ENCODE measurements at places on chromosomes 1 and 21.
A peak's percentile ranks its signal among the peaks of the same experiment; 100 is the strongest.

GRCh38 chr1:15465674-15466073 is 9.1 kb downstream of the CELA2A start:
- no peak for DNase-seq

- DNase-seq: no peak
These were observed 764.3 kb upstream of the PRMT6 start for GRCh38 chr1:106292130-106292529.

DNA sequence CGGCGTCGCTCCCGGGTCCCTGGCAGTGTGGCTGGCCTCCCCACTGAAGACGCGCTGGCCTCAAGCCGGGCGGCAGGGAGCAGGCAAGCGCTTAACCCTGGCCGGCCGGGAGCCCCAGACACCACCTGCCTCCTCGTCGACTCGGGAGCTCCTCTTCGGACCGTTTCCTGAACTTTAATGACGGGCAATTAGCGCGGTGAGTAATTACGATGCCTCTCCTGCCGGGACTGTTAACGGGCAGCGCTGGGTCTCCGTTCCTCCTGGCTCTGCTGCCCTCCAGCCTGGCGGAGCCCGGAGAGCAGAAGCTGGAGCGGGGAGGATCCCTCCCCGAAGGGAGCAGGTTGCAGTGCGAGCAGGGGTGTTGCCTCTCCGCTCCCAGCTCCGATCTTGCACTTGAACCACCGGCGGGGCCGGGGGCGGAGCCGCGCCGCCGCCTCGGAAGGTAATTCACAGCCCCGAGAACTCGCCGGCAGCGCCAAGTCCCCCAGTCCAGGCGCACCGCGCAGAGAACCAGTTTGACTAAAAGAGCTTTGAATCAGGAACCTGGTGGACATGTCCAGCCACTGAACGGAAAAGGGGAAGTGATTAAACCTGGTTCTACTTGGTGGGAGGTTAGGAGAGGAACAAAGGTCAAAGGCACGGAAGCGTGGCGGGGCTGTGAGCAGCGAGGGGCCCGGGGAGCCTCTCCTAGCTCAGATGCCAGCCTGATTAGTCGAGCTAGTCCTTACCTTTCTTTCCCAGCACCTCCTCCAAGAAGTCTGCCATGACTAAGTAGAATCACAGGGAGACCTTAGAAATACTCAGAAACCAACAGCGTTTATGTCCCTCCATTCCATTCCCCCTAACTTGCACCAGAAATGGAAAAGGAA is 18.3 kb upstream of the PLEKHA6 start:
- peak; percentile 59 for DNase-seq

- peak; percentile 40 for DNase-seq
These were observed 7.1 kb downstream of the HPCA start for GRCh38 chr1:32893198-32894018.

DNA sequence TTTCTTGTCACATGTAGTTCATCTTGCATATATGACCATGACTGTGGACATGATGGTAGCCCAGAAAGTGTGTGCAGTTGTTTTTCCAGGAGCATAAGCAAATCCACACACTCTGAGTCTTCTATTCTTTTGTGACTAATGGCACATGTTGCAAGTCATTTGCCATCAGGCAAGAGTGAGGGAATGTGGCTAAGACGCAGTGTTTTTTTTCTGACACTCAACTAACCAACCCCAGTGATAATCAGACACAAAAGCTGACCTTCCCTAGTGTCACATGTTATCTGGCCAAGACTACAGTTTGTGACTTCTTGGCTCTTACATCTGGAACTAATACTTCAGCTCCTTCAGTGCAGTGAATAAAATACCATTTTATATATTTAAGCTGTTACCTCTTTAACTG is 108.8 kb downstream of the ITSN1 start:
- DNase-seq: no peak

GRCh38 chr1:200429221-200429751 is 19.4 kb upstream of the ZNF281 start:
- DNase-seq: peak; percentile 87

DNA sequence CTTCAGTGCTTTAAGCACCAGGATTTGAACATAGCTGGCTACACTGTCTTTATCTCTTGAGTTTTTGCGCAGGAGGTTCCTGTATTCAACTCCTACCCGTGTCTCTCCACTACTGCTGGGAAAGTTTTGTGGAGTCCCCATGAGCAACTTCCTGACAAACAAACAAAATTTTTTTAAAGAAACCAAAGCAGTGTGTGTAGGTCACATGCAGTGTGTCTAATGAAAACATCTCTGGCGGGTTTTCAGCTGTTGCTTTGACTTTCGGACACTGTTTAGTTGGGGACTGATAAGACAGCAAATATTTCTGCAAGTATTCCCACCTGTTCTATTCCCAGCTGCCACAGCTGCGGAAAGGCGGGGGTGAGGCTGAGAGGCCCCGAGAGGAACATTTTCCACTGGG is 2.0 kb downstream of the PSEN2 start:
- DNase-seq: no peak

GRCh38 chr21:16908077-16908476 is 604.8 kb upstream of the CXADR start:
- peak; percentile 87 for DNase-seq

DNA sequence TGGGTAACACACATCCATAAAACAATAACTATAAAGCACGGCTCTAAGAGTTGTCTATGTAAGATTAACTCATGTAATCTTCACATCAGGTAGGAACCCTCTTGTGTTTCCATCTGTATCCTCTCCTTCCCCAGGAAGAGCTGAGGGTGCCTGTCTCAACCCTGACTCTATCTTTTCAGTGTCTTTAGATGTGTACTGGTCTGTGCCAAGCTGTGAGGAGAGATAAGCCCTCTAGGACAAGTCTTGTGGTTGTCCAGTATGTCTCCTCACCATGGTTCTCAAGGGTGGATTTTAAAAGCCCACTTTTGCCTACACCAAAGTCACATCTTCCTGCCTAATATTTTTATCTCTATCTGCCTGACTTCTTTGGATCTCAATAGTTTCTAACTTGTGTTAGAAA is 300.1 kb downstream of the KCNT2 start:
- no peak for DNase-seq

- DNase-seq: no peak
These were observed 104.2 kb upstream of the TARDBP start for GRCh38 chr1:10908266-10908665.

GRCh38 chr1:199510314-199510713 is 517.2 kb upstream of the NR5A2 start:
- no peak for DNase-seq

DNA sequence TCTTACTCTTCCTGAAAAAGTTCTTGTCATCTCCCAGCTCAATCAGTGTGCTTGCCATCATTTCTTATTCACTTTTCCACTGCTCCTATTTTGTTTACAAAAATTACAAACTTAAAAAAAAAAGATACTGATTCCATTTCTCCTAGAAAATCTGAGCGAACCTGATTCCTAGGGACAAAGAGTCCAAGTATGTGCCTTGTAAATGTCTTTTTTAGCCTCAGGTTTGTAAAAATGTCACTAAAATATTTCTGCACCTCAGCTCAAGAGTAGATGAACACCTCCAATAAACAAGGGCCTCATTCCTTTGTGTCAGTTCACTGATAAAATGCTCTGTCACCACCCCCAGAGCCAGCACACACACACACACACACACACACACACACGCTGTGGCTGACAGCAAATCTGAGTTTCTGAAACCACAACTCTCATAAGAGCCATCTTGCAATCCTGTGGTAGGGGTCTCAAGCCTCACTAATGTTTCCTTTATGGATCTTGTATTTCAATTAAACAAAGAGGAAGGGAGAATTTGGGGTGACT is 299.2 kb downstream of the PBX1 start:
- no peak for DNase-seq

DNA sequence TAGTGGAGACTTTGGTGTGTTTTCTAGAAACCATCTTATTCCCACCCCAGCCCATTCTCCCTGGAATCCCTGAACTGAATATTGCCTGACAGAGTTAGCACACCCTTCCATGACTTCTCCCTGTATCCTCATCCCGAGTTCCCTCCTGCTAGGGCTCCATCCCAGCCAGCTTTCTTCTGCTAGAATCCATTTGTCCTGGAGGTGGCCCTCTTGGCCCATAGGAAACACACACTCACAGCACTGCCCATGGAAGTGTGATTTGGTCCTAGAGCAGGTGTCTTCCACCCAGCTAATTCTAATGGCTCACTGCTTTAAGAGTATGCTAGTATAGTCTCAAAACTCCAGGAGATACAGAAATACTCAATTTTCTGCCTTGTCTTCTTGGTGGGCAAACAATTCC is 4.1 kb downstream of the KRTAP15-1 start:
- no peak for DNase-seq

DNA sequence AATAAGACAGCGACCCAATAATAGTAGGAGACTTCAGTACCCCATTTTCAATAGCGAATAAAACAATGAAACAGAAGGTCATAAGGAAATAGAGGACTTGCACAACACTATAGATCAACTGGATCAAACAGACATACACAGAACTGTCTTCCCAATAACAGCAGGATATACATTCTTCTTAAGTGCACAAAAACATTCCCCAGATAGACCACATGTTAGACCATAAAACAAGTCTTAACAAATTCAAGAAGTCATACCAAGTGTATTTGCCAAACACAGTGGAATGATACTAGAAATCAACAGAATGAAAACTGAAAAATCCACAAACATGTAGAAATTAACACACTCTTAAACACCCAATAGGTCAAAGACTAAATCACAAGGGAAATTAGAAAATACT is 78.0 kb downstream of the LBR start:
- DNase-seq: no peak

Data from M059J (cell line).